ENCODE measurements at places on chromosomes 2 and 18.

GRCh38 chr18:52657043-52657805 lies 317.2 kb downstream of the DCC start:
- DNase-seq = no peak

- no peak for DNase-seq
Measured at GRCh38 chr2:158403237-158403636, 53.3 kb downstream of the CCDC148 start.

DNA sequence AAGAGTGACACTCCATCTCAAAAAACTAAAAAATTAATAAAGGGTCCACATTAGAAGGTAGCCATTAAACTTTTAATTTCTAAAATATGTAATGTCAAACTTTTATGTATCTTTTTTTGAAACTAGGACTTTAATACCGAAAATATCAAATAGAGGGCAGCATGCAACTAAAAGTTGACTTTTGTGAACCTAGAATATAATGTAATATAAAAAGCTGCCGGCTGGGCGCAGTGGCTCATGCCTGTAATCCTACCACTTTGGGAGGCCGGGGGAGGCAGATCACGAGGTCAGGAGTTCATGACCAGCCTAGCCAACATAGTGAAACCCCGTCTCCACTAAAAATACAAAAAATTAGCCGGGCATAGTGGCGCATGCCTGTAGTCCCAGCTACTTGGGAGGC lies 62.8 kb downstream of the INO80D start:
- no peak for DNase-seq

- no peak for DNase-seq
Measured at GRCh38 chr2:18243816-18244215, 316.6 kb downstream of the RDH14 start.

DNA sequence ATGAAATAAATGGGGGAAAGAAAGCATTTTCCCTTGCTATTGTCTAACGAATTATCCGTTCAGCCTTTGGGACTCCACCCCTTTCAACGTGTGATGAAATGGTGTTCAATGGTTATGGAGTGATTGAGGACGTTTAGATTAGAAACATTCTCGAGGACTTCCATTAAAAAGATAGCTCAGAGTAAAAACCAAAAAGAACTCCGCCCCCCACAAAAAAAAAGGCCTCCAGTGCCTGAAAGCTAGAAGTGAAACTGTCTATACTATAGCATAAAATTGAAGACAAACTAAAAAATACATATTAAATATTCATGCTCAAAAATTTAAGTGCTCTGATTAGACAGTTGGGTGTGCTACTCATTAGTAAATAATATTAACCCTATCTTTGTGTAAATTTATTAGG lies 3.0 kb upstream of the ZNF516 start:
- no peak for DNase-seq

DNA sequence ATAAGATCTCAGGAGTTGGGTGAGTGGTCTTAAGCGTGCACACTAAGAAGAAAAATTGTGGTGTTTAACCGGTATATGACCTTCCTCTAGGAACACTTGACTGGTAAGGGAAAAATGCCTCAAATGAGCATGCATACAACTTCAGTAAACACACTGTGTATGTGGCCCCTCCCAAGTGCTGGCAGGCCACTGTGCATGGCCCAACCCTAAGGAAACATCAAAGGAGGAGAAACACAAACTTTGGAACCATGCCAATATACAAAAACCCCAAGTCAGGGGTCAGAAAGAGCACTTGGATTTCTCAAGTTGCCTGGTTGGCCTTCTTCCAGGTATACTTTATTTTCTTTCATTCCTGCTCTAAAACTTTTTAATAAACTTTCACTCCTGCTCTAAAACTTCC lies 308.9 kb upstream of the LRRTM4 start:
- DNase-seq = no peak

DNA sequence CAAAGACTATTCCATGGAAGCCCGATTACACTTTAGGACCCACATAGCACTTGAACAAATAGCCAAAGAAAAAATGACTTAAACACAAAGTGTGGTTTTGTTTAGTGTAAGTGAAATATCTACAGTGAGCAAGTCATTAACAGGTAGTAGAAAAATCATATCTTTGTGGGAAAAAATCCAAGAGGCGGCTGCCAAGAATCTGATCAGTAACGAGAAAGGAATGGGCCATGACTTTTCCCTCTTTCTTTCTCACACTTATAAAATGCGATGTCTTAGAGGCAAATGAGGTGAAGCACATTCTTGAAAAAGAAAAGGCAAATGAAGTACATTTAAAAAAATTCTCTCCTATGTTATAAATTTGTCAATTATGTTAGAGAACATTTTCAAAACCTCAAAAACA lies 12.9 kb upstream of the GEMIN6 start:
- peak; percentile 55 for DNase-seq

DNA sequence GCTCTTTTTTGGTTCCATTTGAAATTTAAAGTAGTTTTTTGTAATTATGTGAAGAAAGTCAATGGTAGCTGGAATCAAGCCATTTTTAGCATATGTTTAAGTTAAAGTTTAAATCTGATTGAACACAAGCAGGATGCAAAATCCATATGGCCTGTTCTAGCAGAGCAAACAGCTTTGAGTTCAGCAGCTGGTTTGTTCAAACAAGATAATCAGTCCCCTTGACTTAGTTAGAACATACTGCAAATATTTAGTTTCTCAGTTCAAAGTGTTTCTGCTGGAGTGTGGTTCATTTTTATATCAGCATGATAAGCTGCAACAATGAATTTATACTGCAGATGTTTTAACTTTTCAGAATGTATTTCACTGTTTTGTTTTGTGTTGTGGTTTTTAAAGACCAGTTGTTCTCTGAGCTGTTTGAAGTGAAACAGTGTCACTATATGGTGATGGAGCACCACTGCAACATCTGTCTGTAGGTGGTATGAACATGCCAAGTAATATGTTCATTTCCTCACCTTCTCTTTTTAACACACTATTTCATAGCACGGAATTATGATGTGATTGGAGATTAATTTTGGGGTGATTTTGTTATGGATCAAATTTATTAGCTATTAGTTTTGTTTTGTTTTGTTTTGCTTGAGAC lies 125.3 kb downstream of the COL4A4 start:
- no peak for DNase-seq

- no peak for DNase-seq
Measured at GRCh38 chr2:106977717-106978116, 91.8 kb upstream of the ST6GAL2 start.

GRCh38 chr18:42683094-42683493 lies 432.4 kb downstream of the RIT2 start:
- DNase-seq = no peak

DNA sequence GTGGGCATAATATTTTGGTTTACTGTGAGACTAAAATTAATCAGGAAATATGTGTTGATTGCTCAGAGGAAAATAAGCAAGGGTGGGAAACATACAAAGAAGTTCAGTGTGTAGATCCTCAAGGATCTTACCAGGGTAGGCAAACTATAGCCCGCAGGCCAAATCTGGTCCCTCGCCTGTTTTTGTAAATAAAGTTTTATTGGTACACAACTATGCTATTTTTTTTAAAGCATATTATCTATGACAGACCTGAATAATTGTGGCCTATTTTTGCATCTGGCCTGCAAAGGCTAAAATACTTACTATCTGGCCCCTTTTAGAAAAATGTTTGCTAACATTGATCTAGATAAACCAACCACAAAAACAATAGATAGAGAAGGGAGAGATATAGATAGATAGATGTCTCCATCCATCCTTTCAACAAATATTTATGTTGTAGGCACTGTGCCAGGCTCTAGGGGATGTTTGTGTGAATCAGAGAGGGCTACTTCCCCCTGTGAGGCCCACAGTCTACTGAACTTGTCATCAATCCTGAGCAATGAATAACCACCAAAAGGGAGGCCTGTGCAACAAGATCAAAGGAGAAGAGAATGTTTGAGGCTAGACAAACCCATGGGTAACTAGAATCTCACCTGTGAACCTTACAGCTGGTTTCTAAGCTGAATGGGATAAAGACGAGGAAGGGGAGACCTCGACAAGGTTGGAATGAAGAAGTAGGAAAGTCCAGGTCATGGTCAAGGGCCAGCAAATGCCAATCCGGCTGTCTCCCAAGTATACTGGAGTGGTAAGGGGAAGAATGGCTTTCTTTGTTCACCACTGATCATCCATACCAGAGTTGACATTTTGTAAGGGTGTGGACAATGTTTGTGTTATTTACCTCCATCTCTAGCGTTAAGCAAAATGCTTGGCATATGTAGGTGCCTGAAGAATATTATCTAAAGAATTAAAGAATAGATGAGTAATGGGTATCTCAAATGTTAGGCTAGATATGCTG lies 23.6 kb downstream of the ALPK2 start:
- no peak for DNase-seq

DNA sequence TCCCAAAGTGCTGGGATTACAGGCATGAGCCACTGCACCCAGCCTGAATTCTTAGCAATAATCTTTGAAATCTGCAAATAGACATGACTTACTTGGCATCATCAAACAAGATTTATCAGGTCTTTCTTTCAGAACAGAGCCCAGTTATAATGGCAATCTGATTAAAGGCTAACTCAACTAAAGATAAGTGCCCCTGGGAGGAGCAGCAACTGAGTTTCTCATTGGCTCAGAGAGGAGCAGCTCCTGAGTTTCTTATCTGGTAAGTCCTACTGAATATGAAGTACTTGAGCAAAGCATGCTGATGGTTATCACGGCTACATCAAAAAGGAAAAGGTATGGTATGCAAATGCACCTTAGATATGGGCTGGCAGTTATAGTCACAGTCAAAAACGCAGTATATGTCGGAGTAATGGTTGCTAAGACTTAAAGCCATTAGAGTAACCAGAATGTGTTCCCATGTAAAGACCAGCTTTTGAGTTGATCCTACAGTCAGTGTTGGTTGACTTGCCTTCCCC lies 15.0 kb upstream of the AP1S3 start:
- DNase-seq = no peak

DNA sequence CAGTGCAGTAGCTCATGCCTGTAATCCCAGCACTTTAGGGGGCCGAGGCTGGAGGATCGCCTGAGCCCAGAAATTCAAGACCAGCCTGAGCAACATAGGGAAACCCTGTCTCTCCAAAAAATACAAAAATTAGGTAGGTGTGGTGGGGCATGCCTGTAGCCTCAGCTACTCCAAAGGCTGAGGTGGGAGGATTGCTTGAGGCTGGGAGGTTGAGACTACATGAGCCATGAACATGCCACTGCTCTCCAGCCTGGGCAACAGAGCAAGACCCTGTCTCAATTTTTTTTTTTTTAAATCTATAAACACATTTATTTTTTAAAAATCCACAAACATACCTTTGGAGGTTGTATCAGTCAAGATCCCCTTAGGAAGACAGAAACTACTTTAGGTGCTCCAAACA lies 326.3 kb downstream of the EPHA4 start:
- no peak for DNase-seq

GRCh38 chr18:4960578-4960977 lies 236.5 kb downstream of the AKAIN1 start:
- DNase-seq = no peak

- DNase-seq = no peak
Measured at GRCh38 chr2:33335516-33335915, 140.9 kb upstream of the RASGRP3 start.

All from AG04449 (cell line).